Left renal pelvis (tissue), 4 donors: ENCODE measurements at places on chromosomes 3 and 15. TPM values are rescaled to one million over a fixed set of nuclear protein-coding genes. Genes with fewer than 3 reads are reported as not detected.

The RARRES1 gene
- 13.2 TPM for polyA plus RNA-seq

The TERB2 gene
- not detected for polyA plus RNA-seq

The CASR gene
- 0.48 TPM for polyA plus RNA-seq

The RARB gene
- polyA plus RNA-seq: 52.0 TPM

The SNRPN gene
- 105 TPM for polyA plus RNA-seq

The TRPM1 gene
- 0.67 TPM for polyA plus RNA-seq

The TMEM158 gene
- 38.2 TPM for polyA plus RNA-seq

The SAXO2 gene
- polyA plus RNA-seq: 9.8 TPM

The PDIA5 gene
- 35.0 TPM for polyA plus RNA-seq

The KBTBD12 gene
- polyA plus RNA-seq: 1.1 TPM

The ZMYND10 gene
- polyA plus RNA-seq: 3.4 TPM

The PLS1 gene
- 28.0 TPM for polyA plus RNA-seq

The CHST2 gene
- polyA plus RNA-seq: 17.9 TPM

The ZBED2 gene
- polyA plus RNA-seq: not detected

The GABRR3 gene
- polyA plus RNA-seq: not detected

The GOLGA6L10 gene
- polyA plus RNA-seq: 4.6 TPM

The APOD gene
- 9.1 TPM for polyA plus RNA-seq

DNA sequence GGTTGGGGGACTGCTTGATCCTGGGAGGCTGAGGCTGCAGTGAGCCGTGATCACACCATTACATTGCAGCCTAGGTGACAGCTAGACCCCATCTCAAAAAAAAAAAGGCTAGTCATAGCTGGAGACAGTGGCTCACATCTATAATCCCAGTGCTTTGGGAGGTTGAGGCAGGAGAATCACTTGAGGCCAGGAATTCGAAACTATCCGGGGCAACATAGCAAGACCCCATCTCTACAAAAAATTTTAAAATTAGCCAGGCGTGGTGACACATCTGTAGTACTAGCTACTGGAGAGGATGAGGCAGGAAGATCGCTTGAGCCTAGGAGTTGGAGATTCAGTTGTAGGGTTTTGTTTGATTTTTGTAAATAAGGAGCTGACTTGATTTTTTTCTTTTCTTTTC lies 45.6 kb downstream of the KNL1 start:
- no peak for DNase-seq

DNA sequence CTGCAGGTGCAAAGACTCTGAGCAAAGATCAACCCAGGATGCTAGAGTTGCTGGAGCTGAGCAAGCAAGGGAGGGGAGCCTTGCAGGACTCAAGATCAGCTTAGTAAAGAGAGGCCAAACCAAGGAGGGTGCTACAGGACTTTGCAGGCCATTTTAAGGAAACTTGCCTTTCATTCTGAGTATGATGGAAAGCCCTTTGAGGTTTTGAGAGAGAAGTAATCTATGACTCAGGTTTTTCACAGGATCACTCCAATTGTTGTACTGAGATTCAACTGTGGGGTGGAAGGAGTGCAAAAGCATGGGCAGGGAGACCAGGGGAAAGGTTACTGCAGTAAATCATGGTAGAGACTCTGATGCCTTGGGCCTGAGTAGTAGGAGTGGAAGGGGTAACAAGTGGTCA lies 260.4 kb upstream of the GPR149 start:
- DNase-seq: no peak

DNA sequence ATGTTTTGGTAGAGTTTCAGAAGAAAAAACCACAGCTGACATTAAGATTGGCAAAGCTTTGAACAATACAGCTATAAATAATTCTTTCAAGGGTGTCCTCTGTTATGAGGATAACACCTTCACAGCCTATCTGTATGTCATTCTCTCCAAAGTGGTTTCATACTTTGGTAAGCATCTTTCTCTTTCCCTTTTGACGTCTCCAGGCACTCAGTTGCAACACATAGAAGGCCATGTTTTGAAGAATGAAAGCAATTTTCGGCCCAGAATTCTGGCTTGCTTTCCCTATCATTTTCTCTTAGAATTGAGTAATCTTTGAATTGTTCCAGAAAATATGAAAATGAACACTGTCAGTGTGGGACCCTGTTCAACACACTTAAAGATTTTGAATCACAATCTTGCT lies 200.0 kb upstream of the CBLB start:
- no peak for DNase-seq

- DNase-seq: no peak
Measured at GRCh38 chr3:126618760-126619159, 36.2 kb downstream of the TXNRD3 start.

- DNase-seq: no peak
Measured at GRCh38 chr3:10835406-10835805, 19.4 kb downstream of the SLC6A11 start.

GRCh38 chr15:65956307-65956706 lies 87.0 kb downstream of the RAB11A start:
- DNase-seq: no peak

- no peak for DNase-seq
Measured at GRCh38 chr15:73839699-73840377, 33.5 kb upstream of the TBC1D21 start.

- DNase-seq: no peak
Measured at GRCh38 chr15:84908564-84908963, 24.1 kb downstream of the SLC28A1 start.

- no peak for DNase-seq
Measured at GRCh38 chr3:30913176-30913575, 18.7 kb upstream of the GADL1 start.

DNA sequence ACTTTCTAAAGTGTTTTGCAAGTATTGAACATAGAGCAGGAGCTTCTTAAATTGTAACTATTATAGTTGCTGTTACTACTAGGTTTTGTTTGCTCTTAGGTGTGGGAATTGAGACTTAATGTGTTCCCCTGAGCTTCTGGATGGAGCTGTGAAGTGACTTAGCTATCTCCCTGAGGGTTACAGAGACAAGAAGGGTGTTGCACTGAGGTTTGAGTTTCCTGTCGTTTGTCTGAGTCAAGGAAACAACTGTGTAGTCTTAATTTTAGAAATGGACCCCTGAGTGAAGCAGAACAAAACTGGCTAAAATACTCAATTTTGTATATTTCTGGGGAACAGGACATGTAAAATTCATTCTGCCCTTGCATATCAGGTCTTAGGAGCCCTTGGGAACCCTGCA lies 20.4 kb downstream of the TTC21A start:
- no peak for DNase-seq

DNA sequence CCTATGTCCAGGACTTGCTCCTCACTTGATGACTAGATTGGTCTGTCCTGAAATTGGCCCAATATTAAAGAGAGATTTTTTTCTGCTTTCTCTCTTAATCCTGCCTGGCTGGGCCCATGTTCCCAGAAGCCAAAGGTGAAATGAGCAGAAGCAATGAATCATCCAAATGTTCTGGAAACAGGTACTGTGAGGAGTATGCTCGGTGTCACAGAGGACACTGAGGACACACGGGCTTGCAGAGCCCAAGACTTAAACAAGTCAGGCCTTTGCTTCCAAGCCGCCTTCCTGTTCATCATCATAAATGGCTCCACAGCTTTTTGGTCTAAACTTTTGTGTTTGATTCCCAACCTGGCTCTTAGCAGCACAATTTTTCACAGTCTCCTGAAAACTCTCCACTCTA lies 31.4 kb downstream of the EIF3J start:
- DNase-seq: no peak

DNA sequence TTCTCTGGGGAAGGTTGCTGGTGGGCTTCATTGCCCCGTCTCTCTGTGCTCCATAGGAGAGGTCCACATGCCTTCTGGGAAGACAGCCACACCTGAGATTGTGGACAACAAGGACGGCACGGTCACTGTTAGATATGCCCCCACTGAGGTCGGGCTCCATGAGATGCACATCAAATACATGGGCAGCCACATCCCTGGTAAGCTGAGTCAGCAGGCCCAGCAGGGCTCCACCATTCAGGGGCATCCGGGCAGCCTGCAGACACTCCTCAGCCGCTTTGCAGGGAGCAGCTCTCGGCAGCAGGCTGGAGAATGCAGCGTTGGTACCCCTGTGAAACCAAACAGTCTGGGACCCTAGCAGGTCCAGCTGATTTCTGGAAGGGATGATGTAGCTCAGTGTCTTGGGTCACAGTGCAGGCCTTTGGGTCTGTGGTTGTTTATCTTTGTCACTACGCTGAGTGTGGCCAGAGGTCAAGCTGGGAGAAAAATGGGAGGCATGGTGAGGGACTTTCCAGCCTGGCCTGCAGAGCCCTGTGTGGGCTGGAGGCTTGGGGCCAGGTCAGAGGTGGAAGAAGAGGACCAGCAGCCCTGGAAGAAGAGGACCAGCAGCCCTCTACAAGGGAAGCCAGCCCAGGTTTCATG lies 67.2 kb downstream of the DNASE1L3 start:
- no peak for DNase-seq

DNA sequence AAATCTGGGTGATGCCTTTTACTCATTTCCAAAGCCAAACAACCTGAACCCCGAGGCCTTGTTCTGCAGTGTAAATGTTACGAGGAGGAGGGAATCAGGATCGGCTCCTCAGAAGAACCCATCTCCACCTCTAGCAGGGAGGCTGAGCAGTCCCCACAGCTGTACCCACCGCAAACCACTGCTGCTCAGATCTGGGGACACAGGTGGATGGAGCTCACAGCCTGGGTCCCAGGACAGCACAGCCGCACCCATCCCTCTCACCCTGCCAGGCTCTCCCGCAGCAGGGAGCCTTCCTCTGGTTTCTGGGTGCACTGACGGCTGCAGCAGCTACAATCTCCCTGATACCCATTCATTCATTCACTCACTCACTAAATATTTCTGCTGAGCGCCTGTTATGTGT lies 44.0 kb upstream of the CGNL1 start:
- no peak for DNase-seq

GRCh38 chr3:12833222-12834161 lies 7.9 kb downstream of the RPL32 start:
- DNase-seq: no peak

DNA sequence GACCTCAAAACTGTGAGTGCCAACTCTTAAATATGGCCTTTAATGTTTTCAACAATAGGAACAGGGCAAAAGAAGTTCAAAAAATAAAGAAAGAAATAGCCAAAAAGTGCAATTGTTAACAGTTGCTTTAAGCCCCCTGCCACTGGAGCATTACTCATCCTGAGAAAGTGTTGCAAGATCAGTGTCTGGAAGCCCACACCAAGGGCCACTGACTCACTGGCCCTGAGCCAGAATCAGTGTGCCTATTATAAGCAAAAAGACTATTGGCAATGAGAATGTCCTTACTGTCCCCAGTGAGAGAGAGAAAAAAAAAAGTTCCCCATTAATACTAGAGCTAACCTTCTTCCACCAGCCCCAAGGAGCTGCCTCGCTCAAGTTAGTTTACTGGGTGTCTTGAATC lies 480.1 kb upstream of the ZNF385D start:
- no peak for DNase-seq

DNA sequence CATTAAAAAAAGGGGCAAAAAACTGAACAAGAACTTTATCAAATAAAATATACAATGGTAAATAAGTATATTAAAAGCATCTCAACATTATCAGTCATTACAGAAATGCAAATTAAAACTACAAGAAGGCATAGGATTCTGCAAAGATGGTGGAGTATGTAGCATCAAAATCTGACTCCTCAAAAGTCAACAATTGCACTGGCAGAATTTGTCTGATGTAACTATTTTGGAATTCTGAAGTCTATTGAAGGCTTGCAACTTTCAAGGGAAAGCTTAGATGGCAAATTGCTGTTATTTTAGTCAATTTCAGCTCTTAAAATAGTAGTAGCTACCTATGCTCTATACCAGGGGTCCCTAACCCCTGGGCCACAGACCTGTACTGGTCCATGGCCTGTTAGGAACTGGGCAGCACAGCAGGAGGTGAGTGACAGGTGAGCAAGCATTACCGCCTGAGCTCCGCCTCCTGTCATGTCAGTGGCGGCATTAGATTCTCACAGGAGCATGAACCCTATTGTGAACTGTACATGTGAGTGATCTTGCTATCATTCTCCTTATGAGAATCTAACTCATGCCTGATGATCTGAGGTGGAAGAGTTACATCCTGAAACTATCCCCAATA lies 107.6 kb downstream of the TGFBR2 start:
- DNase-seq: no peak

DNA sequence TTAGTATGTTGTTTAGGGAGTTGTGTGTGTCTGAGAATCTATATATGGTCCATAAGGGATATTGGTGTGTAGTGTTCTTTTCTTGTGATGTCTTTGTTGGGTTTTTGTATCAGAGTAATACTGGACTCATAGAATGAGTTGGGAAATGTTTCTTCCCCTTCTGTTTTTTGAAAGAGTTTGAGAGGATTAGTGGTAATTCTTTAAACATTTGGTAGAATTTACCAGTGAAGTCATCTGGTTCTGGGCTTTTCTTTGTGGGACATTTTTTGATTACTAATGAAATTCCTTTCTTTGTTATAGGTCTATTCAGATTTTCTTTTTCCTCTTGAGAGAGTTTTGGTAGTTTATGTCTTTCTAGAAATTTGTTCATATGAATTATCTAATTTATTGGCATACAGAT lies 16.9 kb downstream of the ACKR2 start:
- no peak for DNase-seq

DNA sequence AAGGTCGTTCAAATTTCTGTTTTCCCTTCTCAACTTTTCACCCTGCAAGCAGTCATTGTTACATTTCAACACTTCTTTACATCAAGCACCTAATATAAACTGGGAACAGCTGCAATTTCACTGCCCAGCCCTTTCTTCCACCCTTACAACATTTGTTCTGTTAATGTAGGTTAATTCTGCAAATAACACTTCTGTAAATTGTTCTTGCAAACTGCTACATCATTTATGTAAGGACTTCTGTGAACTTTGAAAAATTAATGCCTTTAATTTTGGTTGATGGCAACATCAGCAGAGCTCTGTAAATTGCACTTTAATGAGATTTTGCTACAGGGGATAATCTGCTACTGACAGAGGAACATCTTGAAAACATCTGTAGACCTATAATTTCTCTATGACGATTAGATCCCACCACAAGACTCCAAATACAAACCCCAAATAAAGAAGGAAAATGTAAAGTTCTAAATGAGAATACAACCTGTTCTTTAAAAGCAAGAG lies 93.5 kb downstream of the ZIC4 start:
- no peak for DNase-seq

- DNase-seq: no peak
Measured at GRCh38 chr3:159823780-159824179, 164.9 kb upstream of the IL12A start.

GRCh38 chr3:124582196-124582595 lies 148.1 kb upstream of the UMPS start:
- no peak for DNase-seq

DNA sequence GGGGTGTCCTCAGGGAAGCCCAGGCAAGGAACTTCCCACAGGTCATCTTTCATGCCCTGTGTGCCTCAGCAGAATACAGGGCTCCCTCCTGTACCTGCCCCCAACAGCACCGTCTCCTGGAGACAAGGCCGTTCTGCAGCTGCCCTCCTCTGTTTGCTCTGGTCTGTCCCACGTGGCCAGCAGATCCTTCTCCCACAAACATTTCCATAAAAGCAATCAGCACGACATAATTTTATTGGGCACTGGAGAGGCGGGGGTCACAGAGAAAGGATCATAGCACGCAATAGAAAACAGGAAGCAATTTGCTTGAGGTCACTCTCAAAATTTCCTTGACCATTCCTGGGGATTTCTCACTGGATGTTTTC lies 29.4 kb downstream of the STARD5 start:
- no peak for DNase-seq

GRCh38 chr3:110533089-110533488 lies 538.5 kb upstream of the NECTIN3 start:
- DNase-seq: no peak
